ENCODE measurements at places on chromosomes 2 and 18. TPM values are rescaled to one million over a fixed set of nuclear protein-coding genes. Genes with fewer than 3 reads are reported as not detected.

The MIB1 gene
- total RNA-seq: 38.6 TPM

DNA sequence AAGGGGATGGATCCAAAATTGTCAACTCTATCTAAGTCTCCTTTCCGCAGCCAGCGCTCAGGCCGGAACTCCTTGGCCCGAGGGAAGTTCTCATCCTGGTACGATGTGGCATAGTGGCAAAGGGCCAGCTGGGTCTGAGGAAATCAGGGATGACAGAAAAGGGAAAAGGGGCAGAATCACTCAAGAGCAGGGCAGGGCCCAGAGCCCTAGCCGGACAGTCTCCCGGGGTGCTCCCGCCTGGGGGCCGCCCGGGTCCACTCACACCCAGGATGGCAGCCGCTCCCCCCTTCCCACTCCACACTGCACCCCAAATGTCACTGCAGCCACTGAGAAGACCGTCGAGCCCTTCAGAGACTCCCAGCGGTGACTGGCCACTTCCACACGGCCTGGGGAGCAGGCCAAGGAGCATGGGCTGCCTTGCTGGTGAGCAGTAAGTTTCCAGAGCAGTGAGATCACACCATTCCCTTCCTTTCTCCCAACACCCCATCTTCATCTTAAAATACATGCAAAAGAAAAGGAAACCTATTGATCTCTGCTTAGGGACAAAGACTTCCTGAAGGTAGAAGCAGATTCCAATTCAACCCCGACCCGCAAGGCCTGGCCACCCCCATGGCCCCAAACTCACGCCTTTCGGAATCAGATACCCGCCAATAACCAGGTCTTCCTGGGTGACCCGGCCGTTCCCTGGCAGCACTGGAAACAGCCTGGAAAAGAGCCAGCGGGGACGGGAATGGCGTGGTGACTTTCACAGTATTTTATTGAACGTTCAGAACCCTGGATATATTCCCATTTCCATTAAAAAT is 26.7 kb downstream of the CYP27C1 start:
- no peaks in the 10 kb centered on the region for H3K36me3 ChIP-seq
- no peak overlapping the region for H3K4me3 ChIP-seq
- no peaks in the 10 kb centered on the region for H3K4me1 ChIP-seq

- no peaks in the 10 kb centered on the region for H3K36me3 ChIP-seq
- H3K27ac ChIP-seq: no peak overlapping the region
- H3K27me3 ChIP-seq: no peaks in the 10 kb centered on the region
- no peak overlapping the region for H3K4me3 ChIP-seq
- no peak for DNase-seq
Measured at GRCh38 chr2:223404616-223405015, 197.5 kb downstream of the SCG2 start.

DNA sequence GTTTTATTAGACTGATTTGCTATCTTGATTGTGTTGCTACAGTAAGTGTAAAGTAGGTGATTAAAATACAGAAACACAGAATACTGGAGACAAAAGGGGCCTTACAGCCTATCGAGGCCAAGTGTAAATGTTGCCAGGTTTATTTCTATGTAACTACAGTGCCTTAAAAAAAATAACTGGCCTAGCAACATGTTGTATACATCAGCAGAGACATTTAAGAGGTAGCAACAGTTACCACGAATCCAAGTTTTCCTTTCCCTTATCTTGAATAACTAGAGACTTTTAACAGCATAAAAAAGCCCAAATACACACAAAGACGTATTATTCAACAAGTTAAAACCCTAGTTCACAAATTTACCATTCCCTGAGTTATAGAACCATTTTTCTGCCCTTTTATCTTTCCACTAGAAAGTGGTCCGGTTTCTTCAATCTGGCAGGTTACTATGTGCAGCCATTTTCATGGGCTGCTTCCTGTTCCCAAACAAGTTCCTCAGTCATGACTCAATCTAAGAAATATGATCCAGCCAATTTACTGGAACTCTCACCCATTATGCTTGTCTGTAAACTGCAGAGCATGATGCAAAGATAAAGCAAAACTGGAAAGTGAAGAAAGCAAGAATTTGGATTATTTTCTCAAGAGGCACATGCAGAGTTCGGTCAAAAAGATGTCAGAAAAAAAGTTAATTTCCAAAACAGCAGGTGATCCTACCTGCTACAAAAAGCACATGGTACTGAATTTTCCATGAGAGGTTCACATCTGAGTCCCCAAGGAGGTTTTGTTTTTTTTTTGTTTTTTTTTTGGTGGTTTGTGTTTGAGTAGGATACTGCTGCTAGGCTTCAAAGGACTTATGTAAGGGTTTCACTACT is 22.2 kb downstream of the NFE2L2 start:
- DNase-seq: no peak
- peaks cover 11% of the 10 kb centered on the region for H3K4me1 ChIP-seq
- peak overlapping the region; percentile 75 for H3K27ac ChIP-seq
- no peaks in the 10 kb centered on the region for H3K36me3 ChIP-seq
- peak overlapping the region; percentile 19 for H3K4me3 ChIP-seq

DNA sequence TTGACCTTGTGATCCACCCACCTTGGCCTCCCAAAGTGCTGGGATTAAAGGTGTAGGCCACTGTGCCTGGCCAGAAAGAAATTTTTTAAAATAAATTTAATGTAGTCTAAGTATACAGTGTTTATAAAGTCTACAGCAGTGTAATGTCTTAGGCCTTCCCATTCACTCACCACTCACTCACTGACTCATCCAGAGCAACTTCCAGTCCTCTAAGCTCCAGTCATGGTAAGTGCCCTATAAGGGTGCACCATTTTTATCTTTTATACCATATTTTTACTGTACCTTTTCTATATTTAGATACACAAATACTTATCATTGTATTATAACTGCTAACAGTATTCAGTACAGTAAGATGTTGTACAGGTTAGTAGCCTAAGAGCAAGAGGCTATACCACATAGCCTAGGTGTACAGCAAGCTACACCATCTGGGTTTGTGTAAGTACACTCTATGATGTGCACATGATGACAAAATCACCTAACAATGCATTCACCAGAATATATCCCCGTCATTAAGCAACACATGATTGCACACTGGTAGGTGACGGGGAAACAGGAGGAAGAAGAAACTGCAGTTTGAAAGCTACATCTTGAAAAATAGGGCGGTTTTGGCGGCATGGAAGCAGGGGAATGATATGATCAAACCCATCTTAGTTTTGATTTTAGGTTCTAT is 105.1 kb upstream of the ITGB6 start:
- H3K27ac ChIP-seq: no peak overlapping the region
- H3K4me3 ChIP-seq: no peak overlapping the region
- H3K36me3 ChIP-seq: peaks cover under 1% of the 10 kb centered on the region

GRCh38 chr18:66872277-66872676 is 268.4 kb upstream of the CDH19 start:
- no peak overlapping the region for H3K27ac ChIP-seq
- H3K4me1 ChIP-seq: no peaks in the 10 kb centered on the region
- H3K27me3 ChIP-seq: no peaks in the 10 kb centered on the region
- H3K36me3 ChIP-seq: no peaks in the 10 kb centered on the region

The GAL3ST2 gene
- 0.19 TPM for total RNA-seq

The MTHFD2 gene
- 69.6 TPM for total RNA-seq

- no peak overlapping the region for H3K4me3 ChIP-seq
- H3K4me1 ChIP-seq: no peaks in the 10 kb centered on the region
- no peaks in the 10 kb centered on the region for H3K36me3 ChIP-seq
- peak overlapping the region; percentile 49 for H3K27ac ChIP-seq
Measured at GRCh38 chr2:8656160-8656641, 25.7 kb upstream of the ID2 start.

The PLCL1 gene
- 14.7 TPM for total RNA-seq

DNA sequence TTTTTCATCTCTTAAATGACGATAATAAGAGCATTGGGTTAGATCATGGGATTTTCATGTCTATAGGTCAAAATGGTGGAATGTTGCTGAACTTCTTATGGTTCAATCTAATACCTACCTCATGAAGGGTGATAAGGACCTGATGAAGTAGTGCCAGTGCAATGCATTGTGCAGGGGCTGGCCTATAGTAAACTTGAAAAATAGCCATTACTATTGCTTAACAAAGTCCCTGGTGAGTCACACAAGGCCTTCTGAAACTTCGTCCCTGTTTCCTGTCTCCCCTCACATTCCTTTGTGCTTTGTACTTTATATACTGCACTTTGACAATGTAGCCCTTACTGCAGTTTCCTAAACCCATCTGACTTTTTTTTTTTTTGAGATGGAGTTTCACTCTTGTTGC is 515.9 kb downstream of the SLC4A3 start:
- H3K4me1 ChIP-seq: no peaks in the 10 kb centered on the region
- H3K27me3 ChIP-seq: no peaks in the 10 kb centered on the region
- H3K27ac ChIP-seq: no peak overlapping the region
- no peaks in the 10 kb centered on the region for H3K36me3 ChIP-seq
- no peak overlapping the region for H3K4me3 ChIP-seq

The CPS1 gene
- total RNA-seq: 6.7 TPM

The MCFD2 gene
- total RNA-seq: 86.6 TPM

DNA sequence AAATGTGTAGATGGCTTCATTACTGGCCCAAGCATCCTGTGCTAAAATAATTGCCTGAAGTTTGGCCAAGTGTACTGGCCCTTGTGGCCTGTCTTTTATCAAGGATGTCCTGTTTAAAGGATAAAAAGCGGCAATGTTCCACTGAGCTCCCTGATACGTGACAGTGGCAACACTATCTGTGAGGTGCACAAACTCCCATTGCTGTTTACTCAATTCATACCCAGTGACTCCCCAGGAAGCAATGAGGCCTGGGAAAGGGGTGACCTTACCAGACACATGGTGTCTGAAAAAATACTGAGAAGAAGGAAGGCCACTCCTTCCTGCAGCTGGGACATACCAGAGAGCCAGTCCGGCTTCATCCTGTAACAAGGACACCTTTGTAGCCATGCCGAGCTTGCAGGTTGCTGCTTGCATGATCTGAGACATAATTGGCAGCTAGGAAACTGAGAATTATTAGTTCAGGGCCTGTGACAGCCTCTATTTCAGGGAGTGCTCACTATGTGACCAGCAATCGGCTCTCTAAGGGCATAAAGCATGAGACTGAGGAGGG is 198.5 kb upstream of the LRATD1 start:
- no peaks in the 10 kb centered on the region for H3K36me3 ChIP-seq
- no peaks in the 10 kb centered on the region for H3K27me3 ChIP-seq
- no peaks in the 10 kb centered on the region for H3K4me1 ChIP-seq
- DNase-seq: no peak
- no peak overlapping the region for H3K27ac ChIP-seq
- H3K4me3 ChIP-seq: no peak overlapping the region

DNA sequence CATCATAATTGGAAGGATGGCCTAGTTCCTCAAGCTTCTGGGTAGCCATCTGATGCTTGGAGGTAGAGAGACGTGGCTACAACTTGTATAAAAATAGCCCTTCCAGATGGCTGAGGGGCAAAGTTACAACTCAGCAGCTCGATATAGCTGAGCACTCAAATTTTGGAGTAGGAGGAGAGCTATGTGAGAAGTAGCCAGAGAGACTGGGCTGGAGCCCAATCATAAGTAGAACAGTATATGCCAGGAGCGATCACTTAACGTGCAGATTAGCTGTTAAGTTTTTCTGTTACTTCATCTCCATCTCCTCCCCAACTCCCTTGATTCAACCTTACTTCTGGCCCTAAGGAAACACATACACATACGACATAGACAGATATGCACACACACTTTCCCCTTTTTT is 28.8 kb downstream of the CNRIP1 start:
- H3K27ac ChIP-seq: no peak overlapping the region
- H3K4me1 ChIP-seq: peaks cover 4% of the 10 kb centered on the region
- H3K27me3 ChIP-seq: no peaks in the 10 kb centered on the region
- H3K36me3 ChIP-seq: no peaks in the 10 kb centered on the region
- no peak overlapping the region for H3K4me3 ChIP-seq

The METAP1D gene
- 6.2 TPM for total RNA-seq

GRCh38 chr2:8378016-8378810 is 303.6 kb upstream of the ID2 start:
- H3K27me3 ChIP-seq: no peaks in the 10 kb centered on the region
- H3K4me1 ChIP-seq: no peaks in the 10 kb centered on the region
- no peak overlapping the region for H3K27ac ChIP-seq
- no peak overlapping the region for H3K4me3 ChIP-seq

- H3K4me1 ChIP-seq: no peaks in the 10 kb centered on the region
- no peak for DNase-seq
- H3K4me3 ChIP-seq: no peak overlapping the region
- H3K27me3 ChIP-seq: no peaks in the 10 kb centered on the region
Measured at GRCh38 chr2:234661175-234661574, 164.3 kb upstream of the ARL4C start.

DNA sequence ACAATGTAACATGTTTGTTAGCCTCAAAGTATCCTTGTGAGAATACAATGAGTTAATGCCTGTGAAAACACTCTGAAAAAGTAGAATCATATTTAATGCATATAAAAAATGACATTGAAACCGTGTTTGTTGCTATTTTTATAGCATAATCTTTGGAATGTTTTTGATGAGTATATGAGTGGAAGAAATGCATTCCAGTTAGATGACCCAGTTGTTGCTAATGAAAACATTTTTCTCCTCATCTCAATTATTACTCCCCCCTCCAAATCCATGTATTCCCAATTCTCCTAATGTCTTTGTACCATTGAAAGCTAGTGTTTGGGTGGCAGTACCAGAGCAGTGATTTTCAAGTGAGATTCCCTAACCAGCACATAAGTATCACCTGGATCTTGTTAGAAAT is 67.1 kb upstream of the DSEL start:
- H3K4me1 ChIP-seq: no peaks in the 10 kb centered on the region
- no peaks in the 10 kb centered on the region for H3K36me3 ChIP-seq
- no peaks in the 10 kb centered on the region for H3K27me3 ChIP-seq
- DNase-seq: no peak
- no peak overlapping the region for H3K27ac ChIP-seq
- no peak overlapping the region for H3K4me3 ChIP-seq

DNA sequence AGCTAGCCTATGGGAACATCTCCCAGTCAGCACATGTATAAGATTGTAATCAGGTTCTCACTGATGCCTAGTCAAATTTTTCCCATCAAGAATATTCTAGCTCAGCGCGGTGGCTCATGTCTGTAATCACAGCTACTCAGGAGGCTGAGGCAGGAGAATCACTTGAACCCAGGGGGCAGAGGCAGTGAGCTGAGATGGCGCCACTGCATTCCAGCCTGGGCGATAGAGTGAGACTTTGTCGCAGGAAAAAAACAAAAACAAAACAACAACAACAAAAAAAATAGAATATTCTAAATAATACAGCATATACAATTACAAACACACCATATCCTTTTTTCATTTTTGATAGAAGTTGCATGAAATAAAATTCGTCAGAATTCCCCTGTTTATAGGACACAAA is 67.5 kb upstream of the MYCN start:
- no peaks in the 10 kb centered on the region for H3K4me1 ChIP-seq
- H3K4me3 ChIP-seq: no peak overlapping the region
- no peaks in the 10 kb centered on the region for H3K36me3 ChIP-seq
- DNase-seq: no peak
- no peak overlapping the region for H3K27ac ChIP-seq

The CFAP65 gene
- total RNA-seq: 2.0 TPM

- H3K4me1 ChIP-seq: peaks cover 2% of the 10 kb centered on the region
- peak overlapping the region; percentile 71 for H3K27ac ChIP-seq
- H3K27me3 ChIP-seq: no peaks in the 10 kb centered on the region
- no peak for DNase-seq
- no peak overlapping the region for H3K4me3 ChIP-seq
Measured at GRCh38 chr18:32349728-32350395, 120.8 kb downstream of the GAREM1 start.
